ENCODE measurements at places on chromosomes 3 and 15.

DNA sequence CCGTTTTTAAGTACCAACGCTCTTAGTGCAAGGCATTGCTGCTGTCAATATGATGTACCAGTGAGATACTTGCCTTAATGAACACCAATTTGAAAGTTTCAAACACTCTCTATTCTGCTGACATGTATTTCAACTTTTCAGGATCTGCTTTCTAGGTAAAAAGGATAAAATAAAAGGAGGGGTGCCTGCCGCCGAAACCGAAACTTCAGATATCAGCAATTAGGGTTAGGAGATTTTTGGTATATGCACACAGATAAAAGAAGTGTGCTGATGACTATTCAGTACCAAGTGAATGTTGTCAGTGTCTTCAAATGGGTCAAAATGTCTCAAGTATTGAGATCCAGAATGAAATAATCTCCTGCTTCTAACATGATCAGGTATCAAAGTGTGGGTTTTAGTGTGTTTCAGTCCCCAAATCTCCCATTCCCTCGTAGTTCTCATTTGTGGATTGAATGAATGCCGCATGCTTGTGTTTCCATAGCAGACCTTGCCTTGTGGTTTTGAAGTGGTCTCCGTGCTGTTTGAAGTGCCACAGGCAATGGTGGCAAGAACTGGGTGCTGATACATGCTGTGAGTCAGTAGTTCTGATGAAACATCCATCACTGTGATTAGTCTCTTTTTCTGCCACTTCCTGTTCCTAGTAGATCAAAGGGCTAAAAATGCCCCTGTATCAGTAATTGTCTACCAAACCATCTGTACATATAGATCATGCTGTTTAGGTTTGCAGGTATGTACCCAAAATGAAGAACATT, 22.5 kb downstream of the CHST14 start:
- H3K36me3 ChIP-seq, result no peaks in the 10 kb centered on the region
- peak overlapping the region; percentile 87 for H3K27ac ChIP-seq
- H3K4me3 ChIP-seq, result peak overlapping the region; percentile 87
- peak; percentile 39 for DNase-seq
- peaks cover 2% of the 10 kb centered on the region for H3K27me3 ChIP-seq

DNA sequence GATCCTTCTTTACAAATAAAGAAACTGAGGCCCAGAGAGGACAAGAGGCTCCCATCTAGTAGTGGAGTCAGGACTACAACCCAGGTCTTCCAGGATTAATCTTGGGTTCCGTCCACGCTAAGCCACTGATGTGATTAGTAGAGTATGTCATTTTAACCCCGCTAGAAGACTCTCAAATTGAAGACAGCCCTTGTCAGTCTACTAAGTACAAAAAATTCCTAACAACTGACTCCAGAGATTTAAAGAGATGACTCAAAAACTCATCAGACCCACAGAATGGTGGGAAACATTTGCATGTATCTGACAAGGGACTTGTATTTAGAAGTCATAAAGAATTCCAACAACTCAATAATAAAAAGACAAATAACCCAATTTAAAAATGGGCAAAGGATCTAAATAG, 145.3 kb downstream of the CNTN3 start:
- H3K27me3 ChIP-seq, result no peaks in the 10 kb centered on the region
- no peak overlapping the region for H3K27ac ChIP-seq
- H3K4me1 ChIP-seq, result no peaks in the 10 kb centered on the region
- H3K4me3 ChIP-seq, result no peak overlapping the region

DNA sequence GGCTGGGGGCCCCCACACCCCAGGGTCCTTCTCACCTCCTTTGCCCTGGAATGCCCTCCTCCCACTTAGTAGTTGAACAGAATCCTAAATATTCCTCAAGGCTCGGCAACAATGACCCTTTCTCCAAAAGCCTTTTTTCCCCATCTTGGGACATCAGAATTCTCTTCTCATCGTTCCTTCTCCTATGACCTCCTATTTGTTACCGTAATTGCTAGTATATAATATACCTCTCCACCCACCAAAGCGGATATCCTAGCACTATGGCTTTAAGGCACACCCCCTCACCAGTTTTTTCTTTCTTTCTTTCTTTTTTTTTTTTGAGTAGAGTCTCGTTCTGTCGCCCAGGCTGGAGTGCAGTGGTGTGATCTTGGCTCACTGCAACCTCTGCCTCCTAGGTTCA, 16.8 kb downstream of the HDAC11 start:
- H3K27me3 ChIP-seq, result no peaks in the 10 kb centered on the region
- H3K27ac ChIP-seq, result no peak overlapping the region
- H3K36me3 ChIP-seq, result no peaks in the 10 kb centered on the region
- peaks cover 8% of the 10 kb centered on the region for H3K4me1 ChIP-seq

DNA sequence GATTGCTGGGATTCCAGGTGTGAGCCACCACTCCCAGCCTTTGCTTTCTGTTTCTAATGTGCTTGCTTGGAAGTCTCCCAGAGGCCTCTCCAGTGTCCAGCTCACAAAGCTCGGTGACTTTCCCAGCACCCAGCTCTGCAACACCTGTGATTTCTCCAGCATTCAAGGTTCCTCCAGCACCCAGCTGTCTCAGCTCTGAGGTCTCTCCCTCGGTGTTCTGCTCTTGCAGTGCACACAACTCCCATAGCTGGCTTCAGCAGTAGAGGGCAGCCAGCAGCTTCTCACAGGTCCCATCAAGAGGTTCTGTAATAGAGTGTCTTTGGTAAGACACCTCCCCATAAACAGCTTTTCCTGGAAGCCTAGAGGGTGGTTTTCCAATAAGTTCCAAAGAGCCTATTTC, 75.1 kb downstream of the GRM7 start:
- H3K27me3 ChIP-seq, result no peaks in the 10 kb centered on the region
- H3K4me1 ChIP-seq, result no peaks in the 10 kb centered on the region
- no peak overlapping the region for H3K27ac ChIP-seq
- H3K4me3 ChIP-seq, result no peak overlapping the region

DNA sequence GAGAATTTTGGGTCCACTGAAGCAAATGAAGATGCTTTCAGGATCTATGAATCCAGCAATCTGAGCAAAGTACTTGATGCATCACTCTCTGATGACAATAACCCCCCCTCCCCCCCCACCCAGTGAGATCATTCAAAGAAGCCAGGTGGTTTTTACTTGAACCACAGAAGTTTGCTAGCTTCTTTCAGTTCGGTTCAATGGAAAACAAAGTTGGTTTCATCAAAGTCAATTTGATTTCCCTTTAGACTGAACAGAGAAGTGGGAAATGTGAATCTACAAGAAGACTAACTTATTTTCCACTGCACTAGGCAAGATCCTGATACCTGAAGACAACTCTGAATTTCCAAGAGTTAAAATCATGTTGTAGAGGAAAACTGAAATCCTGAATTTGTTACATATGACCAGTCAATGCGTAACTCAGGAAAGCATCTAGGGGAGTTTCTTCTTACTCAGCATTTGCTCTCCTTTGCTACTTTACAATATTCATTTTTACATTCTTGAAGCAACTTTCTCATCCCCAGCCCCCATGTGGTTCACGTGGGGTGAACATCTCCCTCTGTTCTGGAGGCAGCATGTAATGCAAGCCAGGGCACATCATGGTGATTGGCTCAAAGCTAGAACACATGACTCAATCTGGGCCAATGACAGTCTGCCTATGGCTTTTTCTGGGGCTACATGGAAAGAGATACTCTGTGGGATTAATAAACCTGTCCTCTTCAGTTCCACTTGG, 572.6 kb downstream of the FOXP1 start:
- peaks cover 5% of the 10 kb centered on the region for H3K36me3 ChIP-seq
- H3K27me3 ChIP-seq, result no peaks in the 10 kb centered on the region
- H3K27ac ChIP-seq, result peak overlapping the region; percentile 96

DNA sequence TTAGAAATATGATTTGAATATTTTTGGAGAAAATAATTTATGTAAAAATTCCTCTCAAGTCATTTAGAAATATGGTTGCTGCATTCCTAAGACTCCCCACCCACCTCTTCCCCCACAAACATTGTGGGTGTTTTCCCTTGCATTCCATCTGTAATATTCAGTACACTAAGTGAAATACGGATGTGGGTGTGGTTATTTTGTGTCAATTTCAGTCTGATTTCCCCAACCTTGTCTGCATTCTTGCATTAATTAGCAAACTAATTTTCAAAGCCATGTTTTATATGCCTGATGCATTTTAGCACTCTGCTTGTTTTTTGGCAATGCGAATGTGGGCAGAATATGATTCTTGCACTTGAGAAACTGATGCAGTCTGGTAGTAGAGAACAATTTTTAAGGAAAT, 408.3 kb upstream of the RGMA start:
- H3K4me3 ChIP-seq, result no peak overlapping the region
- peaks cover 40% of the 10 kb centered on the region for H3K27me3 ChIP-seq
- DNase-seq, result no peak
- H3K36me3 ChIP-seq, result no peaks in the 10 kb centered on the region

GRCh38 chr15:32838338-32838737, 120.5 kb downstream of the GREM1 start:
- H3K27me3 ChIP-seq, result peaks cover 6% of the 10 kb centered on the region
- no peak overlapping the region for H3K4me3 ChIP-seq
- no peak overlapping the region for H3K27ac ChIP-seq

GRCh38 chr15:62520887-62521286, 355.8 kb upstream of the C2CD4B start:
- H3K36me3 ChIP-seq, result no peaks in the 10 kb centered on the region
- H3K4me1 ChIP-seq, result no peaks in the 10 kb centered on the region

DNA sequence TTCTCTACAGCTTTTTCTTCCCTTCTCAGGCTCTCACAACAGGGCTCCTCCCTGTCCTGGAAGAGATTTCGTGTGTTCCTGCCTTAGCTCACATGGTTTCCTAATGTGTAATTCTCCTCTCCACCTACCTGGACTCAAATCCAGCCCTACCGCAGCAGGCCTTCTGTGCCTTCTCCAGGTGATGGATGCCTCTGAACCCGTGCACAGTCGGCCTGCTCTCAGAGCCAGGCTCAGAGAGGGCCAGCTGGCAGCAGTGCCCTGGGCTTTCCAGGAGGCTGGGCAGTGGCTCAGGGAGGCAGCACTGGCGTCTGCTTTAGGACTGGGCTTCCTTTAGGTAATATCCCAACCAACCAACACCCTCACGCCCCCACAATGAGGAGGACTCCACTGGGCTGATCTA, 123.2 kb upstream of the TMC3 start:
- no peaks in the 10 kb centered on the region for H3K36me3 ChIP-seq
- DNase-seq, result no peak
- no peak overlapping the region for H3K27ac ChIP-seq
- peaks cover 58% of the 10 kb centered on the region for H3K27me3 ChIP-seq

DNA sequence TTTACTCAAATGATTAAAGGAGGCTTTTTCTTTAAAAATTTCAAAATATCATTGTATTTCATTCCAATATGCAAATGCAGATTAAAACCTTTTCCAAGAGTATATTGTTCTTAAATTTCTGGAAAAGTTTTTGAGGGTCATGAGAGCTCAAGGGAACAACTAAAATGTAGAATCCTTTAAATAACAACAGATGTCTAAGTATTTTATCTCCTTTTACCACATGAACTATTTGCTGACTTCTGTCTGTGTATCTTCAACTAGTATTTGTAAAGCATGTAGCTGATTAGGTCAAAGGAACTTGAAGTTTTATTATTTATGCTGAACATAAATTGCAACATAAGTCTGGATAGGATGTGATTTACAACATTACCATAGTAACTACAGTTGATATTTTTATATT, 402.6 kb downstream of the CNTN6 start:
- H3K36me3 ChIP-seq, result no peaks in the 10 kb centered on the region
- H3K27me3 ChIP-seq, result no peaks in the 10 kb centered on the region
- no peak for DNase-seq
- no peaks in the 10 kb centered on the region for H3K4me1 ChIP-seq

GRCh38 chr3:103210583-103210982, 775.8 kb downstream of the ZPLD1 start:
- H3K27me3 ChIP-seq, result no peaks in the 10 kb centered on the region
- DNase-seq, result no peak
- no peak overlapping the region for H3K27ac ChIP-seq
- no peak overlapping the region for H3K4me3 ChIP-seq

DNA sequence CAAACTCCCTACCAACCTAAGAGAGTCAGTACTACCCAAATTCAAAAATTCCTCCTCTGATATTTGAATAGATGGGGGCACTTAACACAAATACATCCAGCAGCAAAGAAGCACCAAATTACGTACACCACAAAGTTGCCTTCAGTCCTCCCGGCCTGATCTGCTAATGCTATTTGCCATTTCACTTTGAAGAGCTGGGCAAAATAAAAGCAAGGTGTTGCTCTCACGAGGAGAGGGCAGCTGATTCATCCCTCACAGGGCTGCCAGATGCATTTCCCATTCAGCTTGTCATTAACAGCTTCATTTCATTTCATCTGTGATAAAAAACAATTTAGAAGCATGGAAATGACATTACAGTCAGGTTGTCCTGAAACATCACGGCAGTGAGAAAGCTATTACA, 283.4 kb upstream of the VEPH1 start:
- H3K4me3 ChIP-seq, result no peak overlapping the region
- H3K4me1 ChIP-seq, result no peaks in the 10 kb centered on the region
- no peaks in the 10 kb centered on the region for H3K27me3 ChIP-seq

DNA sequence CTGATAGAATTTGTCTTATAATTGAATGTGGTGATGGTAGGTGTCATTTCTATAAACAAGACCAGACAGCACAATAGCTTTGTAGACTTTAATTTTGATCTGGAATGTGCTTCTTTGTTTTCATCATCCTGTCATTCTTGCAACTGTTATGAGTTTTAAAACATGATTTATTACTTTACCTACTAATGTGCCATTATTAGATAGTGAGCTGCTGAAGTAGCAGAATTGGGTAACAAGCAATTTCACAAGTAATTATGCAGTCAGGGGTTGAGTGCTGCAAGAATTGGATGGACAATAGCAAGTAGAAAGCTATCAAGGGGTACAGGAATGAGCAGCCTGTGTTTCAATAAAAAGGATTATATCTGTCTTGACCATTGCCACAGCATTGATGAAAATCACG, 975.6 kb downstream of the ROBO1 start:
- no peak overlapping the region for H3K4me3 ChIP-seq
- H3K36me3 ChIP-seq, result no peaks in the 10 kb centered on the region
- H3K27ac ChIP-seq, result no peak overlapping the region
- no peaks in the 10 kb centered on the region for H3K27me3 ChIP-seq

GRCh38 chr3:45597171-45597570, 2.6 kb downstream of the LIMD1 start:
- H3K4me1 ChIP-seq, result peaks cover 63% of the 10 kb centered on the region
- peak overlapping the region; percentile 85 for H3K27ac ChIP-seq
- peak overlapping the region; percentile 86 for H3K4me3 ChIP-seq
- H3K27me3 ChIP-seq, result no peaks in the 10 kb centered on the region

DNA sequence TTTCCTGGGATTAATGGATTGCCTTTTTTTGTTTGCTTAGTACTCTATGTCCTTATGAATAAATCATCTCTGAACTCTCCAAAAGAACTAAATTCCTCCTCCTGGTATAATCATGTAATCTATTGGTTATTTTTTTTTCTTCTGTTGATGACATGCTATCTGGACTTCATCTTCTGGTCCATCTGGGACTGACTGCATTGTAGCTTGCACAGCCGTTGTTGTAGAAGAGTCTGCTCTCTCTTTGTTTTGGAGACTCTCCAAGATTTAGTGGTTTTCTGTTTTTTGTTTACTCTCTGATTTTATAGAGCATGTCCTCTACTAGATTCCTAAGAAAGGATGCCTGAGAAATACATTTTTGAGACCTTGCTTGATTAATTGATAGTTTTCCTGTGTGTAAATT, 19.1 kb downstream of the IREB2 start:
- H3K4me1 ChIP-seq, result peaks cover 55% of the 10 kb centered on the region
- no peaks in the 10 kb centered on the region for H3K27me3 ChIP-seq
- DNase-seq, result no peak
- H3K4me3 ChIP-seq, result peak overlapping the region; percentile 45
- H3K36me3 ChIP-seq, result no peaks in the 10 kb centered on the region

- no peaks in the 10 kb centered on the region for H3K36me3 ChIP-seq
- no peak overlapping the region for H3K4me3 ChIP-seq
- DNase-seq, result no peak
- H3K27me3 ChIP-seq, result peaks cover 27% of the 10 kb centered on the region
Observed at GRCh38 chr3:151900460-151900859, 27.0 kb downstream of the SUCNR1 start.

GRCh38 chr15:33115191-33115861, 79.2 kb downstream of the FMN1 start:
- H3K4me3 ChIP-seq, result no peak overlapping the region
- peaks cover 4% of the 10 kb centered on the region for H3K4me1 ChIP-seq
- peaks cover 21% of the 10 kb centered on the region for H3K27me3 ChIP-seq
- no peaks in the 10 kb centered on the region for H3K36me3 ChIP-seq
